Activated naive CD4-positive, alpha-beta T cell (primary cell): ENCODE measurements at places on chromosomes 3 and 15.

GRCh38 chr15:100517846-100518245 lies 10.9 kb downstream of the CERS3 start:
- no peak for DNase-seq

DNA sequence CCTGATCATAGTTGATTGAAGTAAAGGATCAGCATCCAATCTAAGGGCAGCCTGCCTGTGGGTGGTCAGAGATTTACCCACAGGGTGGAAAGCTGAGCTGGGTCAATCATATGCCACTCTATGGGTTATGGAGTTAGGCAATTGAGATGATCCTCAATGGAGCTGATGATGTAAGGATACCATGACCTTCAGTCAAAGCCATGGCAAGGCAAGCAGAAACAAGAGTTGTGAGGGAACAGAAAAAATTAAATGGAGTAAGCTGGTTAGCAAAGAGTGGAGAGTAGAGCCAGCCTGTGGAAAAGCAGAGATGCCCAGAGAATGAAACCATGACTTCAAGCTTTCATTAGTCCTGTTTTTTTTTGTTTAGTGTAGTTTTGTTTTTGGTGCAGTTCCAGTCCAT lies 5.7 kb upstream of the IQGAP1 start:
- no peak for DNase-seq

DNA sequence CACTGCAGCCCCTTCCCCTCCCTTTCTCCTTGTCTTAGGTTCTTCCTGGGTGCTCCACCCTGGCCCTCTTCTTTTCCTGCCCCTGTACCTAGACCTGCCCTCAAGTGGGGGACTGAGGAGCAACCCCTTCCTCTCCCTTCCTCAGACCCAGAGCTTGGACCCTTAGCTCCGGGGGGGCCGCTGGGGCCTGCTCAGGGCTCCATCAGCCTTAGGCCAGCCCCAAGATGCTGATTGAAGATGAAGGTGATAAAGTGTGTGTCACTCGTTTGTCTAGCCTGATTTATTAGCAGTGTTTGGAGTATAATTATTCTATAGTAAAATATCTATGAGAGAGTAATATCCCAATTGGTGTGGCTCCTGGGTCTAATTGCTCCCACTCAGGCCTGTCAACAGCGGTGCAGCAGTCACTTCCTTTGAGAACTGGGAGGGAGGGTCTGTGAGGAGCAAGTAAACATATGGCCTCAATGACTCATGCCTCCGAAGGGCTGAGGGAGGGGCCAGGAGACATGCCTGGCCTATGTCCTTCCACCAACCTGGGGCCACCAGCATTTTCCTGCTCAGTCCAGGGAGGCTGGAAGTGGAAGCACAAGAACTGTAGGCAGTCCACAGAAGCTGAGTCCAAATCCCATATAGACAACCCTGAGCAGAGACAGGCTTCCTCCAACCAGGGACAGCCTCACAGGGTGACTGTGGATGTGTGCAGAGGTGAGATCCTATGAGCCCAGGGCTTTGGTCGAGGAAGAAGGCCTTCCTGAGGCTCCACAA lies 123.2 kb downstream of the DNAJB8 start:
- DNase-seq, result no peak

DNA sequence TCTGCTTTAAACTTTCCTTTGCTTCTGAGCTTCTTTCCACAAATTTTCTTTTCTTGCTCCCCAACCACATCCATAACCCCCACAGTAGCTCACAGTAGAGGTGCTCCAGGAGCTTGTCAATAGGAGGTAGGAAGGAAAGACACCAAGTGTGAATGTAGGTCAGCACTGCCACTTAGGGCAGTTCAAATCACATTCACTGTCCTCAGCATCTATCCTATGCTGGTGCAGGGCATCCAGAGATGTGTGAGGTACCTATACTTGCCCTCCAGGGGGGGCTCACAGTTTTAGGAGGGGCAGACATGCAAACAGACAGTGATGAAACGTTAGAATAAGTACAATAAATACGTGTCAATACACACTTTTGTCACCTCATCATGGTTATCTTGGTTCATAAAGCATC lies 1.5 kb upstream of the SPSB4 start:
- DNase-seq, result no peak

GRCh38 chr3:24704496-24704895 lies 209.8 kb upstream of the THRB start:
- no peak for DNase-seq

- DNase-seq, result no peak
Measured at GRCh38 chr3:87568331-87568730, 291.9 kb upstream of the POU1F1 start.

- no peak for DNase-seq
Measured at GRCh38 chr3:49329186-49329585, 10.7 kb downstream of the USP4 start.

DNA sequence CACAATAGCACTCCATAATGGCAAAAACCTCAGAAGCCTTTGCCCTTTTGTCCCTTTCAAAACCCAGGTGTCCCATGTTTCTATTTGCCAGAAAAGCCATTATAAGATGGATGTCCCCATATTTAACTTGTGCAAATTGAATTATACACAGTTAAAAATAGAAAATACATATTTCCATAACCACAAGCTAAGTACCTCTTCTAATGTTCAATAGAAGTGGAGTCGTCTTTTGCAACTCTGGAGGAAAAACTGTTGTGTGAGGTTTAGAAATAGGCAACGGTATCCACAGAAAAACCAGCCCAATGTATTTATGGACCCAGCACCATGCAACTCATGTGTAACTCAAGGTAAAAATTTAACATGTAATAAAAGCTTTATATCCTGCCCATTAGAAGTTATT lies 83.6 kb upstream of the STRIT1 start:
- no peak for DNase-seq

GRCh38 chr15:64747578-64747977 lies 27.8 kb downstream of the RBPMS2 start:
- no peak for DNase-seq

DNA sequence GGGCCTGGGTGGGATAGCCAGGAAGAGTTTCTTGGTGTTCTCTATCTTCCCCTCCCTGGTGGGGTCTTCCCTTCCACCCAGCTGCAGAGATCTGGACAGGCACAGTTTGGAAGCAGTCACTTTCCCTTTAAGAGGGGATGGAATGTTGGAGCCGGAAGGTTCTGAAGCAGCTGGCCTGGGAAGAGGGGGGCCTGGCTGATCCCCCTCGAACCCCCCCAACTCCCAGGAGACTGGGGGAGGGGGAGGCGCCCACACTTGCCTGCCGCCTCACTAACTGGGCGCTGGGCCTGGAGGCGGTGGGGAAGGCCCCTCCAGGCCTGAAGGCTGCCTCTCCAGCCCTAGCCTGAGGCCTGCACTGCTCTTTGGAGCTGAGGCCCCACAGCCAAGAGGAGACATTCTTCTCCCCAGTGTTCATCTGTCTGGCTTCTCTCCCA lies 1.4 kb downstream of the DVL3 start:
- no peak for DNase-seq

- DNase-seq, result no peak
Measured at GRCh38 chr3:186261638-186262037, 100.4 kb downstream of the DGKG start.

- no peak for DNase-seq
Measured at GRCh38 chr3:88195951-88196434, 46.2 kb downstream of the C3orf38 start.

DNA sequence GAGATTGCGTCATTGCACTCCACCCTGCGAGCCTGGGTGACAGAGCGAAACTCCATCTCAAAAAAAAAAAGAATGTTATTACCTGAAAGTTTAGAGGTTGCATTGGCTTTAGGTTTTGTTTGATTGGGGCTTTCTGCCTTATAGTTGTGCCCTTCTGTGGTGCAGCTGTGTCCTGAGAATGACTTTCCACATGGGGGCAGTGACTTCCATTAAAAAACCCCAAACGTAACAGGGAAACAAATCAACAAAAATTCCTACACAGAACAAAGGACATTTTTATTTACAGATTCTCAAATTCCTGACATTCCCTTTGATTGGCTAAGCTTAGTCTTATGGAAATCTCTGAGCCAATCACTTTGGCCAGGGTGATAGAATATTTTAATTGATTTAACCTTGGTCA lies 154.1 kb upstream of the GPR149 start:
- no peak for DNase-seq

GRCh38 chr15:60760646-60761504 lies 281.9 kb upstream of the ICE2 start:
- DNase-seq, result no peak

- no peak for DNase-seq
Measured at GRCh38 chr15:91844928-91845327, 8.6 kb upstream of the SLCO3A1 start.

DNA sequence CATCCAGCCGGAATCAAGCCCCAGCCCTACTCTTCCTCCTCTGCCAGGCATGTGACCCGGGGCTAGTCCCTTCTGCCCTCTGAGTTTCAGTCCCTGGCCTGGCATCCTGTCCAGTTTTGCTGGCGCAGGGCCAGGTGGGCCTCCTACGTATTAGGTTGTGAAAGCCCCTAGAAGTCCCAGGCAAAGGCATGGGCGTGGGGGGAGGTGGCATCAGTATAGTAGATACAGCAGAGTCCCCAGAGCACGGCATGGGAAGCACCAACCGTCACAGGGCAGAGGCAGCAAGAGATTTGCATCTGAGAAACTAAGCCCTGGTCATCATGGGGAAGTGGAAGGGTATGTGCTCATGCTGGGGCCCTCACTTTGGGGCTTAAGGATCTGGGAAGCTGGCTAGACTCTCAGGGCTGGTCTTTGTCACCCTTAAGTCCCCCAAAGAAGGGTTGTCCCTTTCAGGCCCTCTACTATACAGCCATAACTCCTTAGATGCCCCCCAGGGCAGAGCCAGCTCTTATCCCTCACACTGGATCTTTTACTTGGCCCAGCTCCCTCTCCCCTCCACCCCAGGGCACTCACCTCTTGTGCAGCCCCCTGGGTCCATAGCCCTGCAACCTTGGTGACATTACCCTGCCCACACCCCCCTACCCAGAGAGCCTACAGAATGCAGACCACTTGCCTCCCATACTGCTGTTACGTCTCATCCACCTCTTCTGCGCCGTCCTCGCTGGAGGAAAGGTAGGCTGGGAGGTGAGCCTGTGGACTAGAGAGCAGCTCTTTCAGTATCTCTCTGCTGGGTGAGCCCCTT lies 11.3 kb downstream of the NBEAL2 start:
- no peak for DNase-seq
